ENCODE measurements at places on chromosomes 7 and 10.

GRCh38 chr7:30270921-30271320 is 13.5 kb upstream of the ZNRF2 start:
- DNase-seq, result no peak

GRCh38 chr10:61804414-61804813 is 97.1 kb upstream of the ARID5B start:
- DNase-seq, result no peak

DNA sequence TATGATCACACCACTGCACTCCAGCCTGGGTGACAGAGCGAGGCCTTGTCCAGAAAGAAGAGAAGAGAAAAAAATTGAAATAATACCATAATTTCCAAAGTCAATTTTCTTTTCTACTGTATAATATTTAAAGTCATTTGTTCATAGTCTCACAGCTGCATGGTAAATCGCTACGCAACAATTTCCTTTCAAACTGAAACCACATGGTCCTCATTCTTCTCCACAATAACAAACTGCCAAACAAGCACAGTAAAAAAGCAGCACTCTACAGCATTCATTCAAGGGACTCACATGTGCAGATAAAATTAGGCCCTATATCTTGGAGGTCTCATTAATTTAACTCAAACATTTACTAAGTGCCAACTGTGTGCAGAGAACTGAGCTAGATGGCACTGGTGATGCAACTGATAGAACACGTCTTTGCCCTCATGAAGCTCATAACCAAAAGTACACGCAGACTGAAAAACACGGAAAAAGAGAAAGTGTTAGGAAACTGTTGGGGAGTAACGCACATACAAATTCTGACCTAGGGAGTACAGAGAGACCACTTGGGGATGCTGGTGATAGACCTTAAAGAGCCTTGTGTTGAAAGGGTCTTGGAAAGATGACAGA is 68.4 kb upstream of the SRRM3 start:
- DNase-seq, result no peak

DNA sequence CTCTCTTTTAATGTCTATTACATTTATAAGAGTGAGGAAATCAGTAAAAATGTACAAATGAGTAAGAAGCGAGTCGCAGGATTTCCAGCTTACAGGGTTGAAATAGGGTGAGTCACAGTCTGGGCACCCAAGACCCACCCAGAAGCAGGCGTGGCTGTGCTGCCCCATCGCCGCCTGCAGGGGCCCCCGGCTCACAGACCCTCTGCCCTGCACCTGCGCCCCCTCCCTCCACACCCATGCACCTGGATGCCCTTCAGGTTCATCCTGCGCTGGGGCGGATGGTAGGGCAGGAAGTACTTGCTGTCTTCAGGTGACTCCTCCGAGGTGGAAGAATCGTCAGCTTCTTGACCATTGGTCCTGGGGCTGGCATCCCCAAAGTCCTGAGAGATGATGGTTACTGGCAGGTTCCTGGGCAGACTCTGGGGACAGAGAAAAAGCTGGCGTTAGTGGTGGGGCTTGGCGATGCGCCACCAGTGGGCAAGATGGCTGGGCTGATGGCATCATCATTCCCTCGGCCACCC is 90.2 kb upstream of the GNA12 start:
- DNase-seq, result no peak
